NCI-H2171 (cell line): ENCODE measurements at places on chromosomes 12 and 14.
A peak's percentile ranks its signal among the peaks of the same experiment; 100 is the strongest.

DNA sequence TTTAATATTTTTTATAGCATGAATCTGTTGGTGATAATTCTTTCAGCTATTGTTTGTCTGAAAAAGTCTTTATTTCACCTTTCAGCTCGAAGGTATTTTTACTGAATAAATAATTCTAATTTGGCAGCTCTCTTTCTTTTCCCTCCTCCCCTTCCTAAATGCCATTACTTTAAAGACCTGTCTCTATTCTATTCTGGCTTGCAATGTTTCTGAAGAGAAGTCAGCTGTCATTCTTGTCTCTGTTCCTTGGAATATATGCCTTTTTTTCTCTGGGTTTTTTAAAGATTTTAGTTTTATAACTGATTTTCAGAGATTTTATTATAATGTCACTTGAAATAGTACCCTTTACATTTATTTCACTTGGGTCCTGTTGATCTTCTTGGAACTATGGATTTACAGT, 237.9 kb upstream of the DAAM1 start:
- no peak for DNase-seq

DNA sequence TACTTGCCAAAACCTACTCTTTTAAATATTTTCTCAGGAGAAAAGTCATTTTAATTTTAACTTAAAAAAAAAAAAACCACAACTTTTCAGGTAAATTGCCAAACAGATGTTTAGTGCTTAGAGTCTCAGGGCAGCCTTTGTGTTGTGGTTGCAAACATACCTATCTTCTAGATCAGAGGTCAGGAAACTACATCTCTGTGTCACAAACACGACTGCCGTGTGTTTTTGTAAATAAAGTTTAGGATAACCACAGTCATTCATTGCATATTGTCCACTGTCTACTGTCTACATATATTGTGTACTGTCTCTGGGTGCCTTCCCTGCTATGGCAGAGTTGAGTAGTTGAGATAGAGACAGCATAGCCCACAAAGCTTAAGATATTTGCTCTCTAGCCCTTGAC, 48.9 kb downstream of the DYRK2 start:
- no peak for DNase-seq

- DNase-seq = no peak
These were observed 13.4 kb downstream of the BTG1 start for GRCh38 chr12:92132288-92132687.

DNA sequence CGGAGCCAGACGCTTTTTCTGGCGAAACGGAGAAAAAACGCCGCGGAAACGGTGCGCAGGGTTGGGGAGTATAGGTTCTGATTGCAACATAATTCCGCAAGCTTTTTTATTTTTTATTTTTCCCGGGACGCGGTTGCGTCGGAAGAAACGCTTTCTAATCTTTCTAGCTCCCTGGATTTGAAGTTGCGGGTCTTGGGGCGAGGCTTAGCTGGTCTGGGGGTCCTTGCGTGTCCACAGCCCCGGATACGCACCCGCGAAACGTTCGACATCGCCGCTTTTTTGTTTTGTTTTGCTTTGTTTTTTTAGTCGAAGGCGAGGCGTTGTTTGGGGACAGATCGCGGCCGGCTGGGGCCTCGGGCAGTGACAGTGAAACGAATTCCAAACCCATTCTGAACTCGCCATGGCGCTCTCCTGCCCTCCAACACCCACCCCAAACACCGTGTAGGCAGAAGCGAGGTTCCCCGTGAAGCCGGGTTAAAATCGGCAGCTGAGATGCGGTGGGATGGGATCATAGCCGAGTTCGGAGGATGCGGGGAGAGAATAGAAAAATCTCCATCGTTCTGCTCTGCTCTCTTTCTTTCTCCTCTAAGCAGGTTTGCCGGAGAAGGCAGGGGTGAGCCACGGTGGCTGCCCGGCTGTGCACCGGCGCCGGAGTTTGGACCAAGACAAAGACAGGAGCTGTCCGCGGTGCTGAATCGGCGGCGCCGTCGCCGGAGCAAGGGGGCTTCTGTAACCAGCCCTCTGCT, 8.1 kb upstream of the LHX5 start:
- no peak for DNase-seq

- no peak for DNase-seq
These were observed 3.2 kb downstream of the PPP1R1A start for GRCh38 chr12:54585243-54585642.

DNA sequence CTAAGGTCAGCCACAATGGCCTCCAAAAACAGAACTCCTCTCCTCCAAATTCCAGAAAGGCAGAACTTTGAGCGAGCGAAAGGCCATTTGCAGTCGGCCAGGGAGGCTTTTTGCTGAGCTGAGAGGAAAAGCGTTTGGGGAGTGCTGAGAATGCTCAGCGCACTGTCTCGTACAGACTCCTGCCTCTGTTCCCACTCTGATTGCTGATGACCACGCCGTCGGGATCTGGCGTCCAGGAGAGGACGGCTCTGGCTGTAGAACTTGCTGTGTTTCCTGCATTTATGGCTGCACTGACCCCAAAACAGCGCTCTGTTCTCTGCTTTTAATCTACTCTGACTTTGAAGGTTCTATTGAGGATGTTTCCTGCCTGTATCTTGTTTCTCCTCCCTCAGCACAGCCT, 82.4 kb upstream of the WSCD2 start:
- no peak for DNase-seq

DNA sequence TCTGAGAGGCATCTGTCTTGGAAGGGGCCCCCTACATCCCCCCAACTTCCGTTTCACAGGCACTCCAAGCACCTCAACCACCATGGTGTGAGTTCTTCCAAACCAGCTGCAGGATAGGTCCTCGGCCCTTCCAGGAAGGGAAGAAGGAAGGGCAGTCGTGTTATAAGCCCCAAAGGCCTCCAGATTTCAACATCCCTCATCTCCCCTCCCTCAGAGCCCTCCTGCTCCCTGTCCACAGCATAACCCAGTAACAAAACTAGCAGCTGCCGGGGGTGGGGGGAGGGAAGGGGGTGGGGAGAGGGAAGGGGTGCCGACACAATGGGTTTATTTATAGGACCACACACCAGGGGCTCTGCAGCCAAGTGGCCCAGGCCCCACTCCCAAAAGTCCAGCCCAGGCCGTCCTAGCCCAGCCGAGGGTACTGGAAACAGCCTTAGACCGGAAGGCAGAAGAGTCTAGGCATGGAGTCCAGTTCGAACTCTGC, 18.3 kb downstream of the NCKAP5L start:
- DNase-seq = no peak

- peak; percentile 24 for DNase-seq
These were observed 152.2 kb downstream of the BCL11B start for GRCh38 chr14:99119554-99120525.

GRCh38 chr12:4416276-4416675, 29.3 kb downstream of the FGF6 start:
- DNase-seq = no peak

DNA sequence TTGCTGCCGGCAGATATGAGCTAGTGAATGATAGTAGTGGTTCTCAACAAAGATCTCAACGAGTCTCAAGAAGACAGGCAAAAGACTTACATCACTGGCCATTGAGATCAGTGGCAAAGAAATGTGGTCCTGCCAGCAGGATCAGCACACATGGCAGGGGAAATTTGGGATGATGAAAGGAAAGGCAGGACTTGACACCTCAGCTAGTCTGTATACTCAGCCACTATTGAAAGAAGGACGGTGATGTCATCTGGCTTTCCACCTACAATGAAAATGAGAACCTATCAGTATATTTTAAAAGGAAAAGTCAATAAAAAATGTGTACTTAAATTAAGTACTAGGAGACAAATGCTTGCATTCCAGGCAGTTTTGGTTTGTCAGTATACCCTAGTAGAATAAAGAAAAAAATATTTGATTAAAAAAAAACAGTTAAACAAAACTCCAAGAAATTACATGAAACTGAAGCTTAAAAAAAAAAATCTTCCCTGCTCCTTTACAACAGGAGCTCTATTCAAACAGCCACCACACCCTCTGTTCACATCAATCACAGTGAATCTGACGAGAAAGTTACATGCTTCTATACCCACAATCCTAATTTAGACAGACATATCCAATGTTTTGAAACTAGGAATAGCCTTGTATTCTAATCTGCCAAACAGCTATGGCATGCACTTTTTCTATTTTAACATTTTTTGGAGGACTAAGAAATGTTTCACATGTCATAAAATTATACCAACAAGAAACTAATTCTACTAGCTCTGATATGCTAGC, 34.9 kb downstream of the RAD9B start:
- no peak for DNase-seq

DNA sequence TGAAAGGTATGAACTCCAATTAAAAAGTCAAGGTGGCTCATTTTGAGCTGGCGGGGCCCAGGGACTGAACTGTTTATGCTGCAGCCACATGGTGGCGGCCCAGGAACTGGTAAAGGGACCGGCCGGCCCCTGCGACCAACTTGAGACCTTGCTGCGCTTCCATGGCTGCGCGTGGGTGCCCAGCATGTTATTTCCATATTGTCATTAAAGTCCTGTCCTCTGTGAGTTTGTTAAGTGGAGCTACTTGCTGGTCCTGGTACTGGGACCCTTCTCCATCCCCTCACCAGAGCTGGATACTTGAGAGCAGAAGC, 62.3 kb downstream of the BEGAIN start:
- DNase-seq = no peak

DNA sequence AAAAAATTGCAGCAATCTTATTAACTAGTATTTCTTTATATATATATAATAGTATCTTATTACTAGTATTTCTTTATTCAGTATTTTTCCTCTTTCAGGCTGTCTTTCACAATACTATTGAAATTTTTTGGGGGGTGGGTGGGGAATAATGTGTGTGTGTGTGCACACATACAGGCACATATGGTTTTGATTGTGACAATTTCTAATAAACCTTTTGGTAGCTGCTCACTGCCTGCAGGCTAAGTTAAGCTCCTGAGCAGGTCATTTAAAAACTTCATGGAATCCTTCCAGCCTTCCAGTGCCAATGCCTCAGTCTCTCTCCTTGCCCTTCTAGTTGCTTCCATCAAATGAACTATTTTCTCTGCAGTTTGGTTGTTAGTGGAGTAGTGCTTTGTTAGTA, 490.1 kb downstream of the PCNX1 start:
- DNase-seq = no peak

GRCh38 chr14:50023671-50024490, 92.5 kb downstream of the VCPKMT start:
- no peak for DNase-seq

GRCh38 chr12:57619434-57620244, 8.4 kb downstream of the ARHGEF25 start:
- DNase-seq = no peak

- DNase-seq = no peak
These were observed 84.4 kb downstream of the SLC24A4 start for GRCh38 chr14:92407410-92407809.

- no peak for DNase-seq
These were observed 10.1 kb downstream of the MLF2 start for GRCh38 chr12:6742834-6743233.
